ENCODE measurements at places on chromosomes 16 and 17.

DNA sequence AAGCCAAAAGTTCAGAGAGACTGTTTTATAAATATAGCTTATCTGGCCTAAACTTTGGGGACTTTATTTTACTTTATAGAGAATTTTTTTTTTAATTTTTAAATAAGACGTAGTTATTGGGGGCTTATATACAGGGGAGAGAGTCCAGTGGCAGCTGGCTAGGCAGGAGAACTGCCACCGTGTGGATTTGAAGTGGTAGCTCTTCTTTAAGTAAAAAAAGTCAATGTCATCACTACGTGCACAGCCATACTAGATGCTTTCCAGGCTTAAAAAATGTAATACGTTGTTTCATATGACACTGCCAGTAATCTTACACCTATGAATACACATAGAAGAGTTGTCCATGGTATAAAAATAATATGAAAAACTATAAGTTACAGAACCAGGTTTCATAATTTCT lies 31.9 kb upstream of the ANKFY1 start:
- no peak for DNase-seq

DNA sequence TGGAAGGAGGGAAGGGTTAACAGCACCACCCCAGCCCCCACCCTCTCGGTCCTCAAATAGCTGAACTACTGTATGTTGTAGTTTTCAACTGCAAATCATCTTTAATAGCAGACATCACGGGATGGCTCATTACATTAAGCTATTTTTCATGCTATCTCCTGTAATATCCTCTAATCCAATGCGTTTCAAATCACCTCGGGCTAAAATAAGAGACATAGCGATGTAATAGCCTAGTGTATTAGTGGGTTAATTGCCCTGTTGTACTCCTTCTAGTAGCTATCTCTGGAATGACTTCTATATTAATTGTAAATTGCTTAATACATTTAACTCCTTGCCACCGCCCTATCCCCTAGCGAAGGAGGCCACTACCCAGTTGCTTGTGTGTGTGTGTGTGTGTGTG lies 54.3 kb downstream of the MRM1 start:
- no peak for DNase-seq

DNA sequence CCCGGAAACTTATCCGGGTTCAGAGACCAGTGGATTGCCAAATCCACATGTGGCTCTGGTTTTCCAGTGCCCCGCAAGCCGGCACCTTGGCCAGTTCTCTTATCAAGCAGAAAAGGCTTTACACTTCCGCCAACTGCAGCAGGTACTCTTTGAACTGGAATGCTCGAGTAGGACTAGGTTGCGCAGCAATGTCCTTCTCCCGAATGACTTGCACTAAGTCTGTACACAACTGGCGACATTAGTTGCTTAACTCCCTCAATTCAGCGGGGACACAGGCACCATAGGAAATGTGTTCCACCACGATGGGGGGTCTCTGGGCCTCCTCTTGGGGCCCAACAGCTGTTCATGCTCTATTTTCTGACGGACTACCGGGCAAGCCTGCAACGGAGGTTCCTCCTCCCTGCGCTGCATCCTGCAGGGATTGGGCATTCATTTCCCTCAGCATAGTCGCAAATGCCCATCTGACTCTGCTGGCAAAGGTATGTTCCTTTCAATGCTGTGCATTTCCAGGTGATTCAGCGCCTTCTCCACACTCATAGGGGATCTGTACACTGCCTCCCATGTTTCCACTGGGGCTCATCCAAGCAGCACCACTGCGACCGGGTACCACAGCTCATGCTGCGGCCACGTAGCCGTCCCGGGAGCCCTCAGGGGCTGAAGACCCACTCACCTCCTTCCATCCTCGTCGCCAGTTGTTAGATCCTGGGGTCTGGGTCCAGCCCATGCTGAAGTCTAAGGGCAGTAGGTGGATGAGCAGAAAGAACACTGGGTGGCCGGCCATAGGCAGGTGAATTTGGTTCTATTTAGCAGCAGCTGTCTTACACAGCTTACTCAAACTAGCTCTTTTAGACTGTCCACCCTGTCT lies 34.2 kb upstream of the APPBP2 start:
- DNase-seq: no peak

DNA sequence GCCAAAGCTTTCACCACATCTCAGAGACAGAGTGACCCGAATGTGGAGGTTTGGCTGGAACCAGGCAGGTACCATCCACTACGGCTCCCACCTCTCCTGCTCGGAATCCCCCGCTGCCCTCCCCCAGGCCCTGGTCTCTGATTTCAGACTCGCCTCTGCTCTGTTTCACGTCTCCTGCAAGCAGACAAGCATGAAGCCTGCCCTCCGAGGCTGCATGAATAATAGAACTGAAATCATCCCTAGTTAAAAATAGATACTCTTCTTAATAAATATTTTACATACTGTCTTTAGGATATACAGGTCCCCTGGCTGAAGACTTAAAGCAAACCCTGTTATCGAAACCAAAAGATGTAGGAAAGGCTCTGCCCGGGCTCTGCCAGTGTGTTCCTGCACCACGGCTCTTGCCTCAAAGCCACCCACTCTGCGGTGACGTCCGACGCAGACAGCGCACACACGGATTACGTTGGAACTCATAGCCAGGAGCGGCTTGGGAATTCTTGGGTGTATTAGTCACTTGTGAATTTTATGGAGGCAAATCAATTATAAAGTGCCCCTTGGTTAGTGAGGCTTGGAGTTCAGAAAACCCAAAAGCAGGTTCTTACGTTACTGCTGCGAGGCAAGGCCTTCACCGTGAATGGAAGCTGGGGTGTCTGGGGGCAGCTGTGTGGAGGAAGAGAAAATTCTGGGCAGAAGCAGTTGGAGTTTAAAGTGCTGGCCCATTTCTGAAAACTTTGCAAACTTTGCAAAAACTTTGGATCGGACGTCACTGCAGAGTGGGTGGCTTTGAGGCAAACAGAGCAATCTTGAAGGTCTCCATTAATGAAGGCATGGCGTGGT lies 25.6 kb upstream of the NPTX1 start:
- DNase-seq: no peak

DNA sequence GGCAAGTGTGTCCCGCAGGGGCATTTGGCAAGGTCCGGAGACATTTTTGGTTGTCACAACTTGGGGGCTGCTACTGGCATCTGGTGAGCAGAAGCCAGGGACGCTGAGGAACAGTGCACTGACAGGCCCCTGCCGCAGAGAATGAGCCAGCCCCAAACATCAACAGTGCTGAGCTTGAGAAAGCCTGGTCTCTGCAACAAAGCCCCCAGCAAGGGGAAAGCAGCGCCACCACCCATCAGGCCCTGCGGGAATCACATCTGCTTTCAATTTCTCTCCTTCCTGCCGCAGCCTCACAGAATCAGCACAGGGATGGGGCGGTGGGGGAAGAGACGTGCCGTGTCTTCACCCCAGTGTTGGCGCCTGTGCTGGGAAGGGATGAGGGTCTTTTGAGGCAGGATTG lies 14.8 kb upstream of the PRPSAP1 start:
- DNase-seq: no peak

DNA sequence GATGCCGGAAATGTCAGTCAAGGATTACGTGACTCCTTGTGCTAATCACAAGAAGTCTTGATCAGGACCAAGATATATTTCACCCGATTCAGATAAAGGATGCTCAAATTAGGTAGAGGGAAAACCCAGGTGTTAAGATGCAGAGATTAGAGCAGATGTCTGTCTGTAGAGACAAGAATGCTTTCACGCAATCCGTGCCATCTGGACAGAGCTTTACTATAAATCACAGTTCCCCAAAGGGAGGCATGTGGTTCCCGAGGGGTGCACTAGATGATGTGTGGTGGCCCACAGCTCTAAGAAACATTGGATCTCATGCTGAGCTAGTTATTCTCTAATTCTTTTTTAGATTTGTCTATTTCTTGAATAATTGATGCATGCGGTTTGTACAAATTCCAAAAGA lies 9.8 kb upstream of the MAP3K14 start:
- no peak for DNase-seq

DNA sequence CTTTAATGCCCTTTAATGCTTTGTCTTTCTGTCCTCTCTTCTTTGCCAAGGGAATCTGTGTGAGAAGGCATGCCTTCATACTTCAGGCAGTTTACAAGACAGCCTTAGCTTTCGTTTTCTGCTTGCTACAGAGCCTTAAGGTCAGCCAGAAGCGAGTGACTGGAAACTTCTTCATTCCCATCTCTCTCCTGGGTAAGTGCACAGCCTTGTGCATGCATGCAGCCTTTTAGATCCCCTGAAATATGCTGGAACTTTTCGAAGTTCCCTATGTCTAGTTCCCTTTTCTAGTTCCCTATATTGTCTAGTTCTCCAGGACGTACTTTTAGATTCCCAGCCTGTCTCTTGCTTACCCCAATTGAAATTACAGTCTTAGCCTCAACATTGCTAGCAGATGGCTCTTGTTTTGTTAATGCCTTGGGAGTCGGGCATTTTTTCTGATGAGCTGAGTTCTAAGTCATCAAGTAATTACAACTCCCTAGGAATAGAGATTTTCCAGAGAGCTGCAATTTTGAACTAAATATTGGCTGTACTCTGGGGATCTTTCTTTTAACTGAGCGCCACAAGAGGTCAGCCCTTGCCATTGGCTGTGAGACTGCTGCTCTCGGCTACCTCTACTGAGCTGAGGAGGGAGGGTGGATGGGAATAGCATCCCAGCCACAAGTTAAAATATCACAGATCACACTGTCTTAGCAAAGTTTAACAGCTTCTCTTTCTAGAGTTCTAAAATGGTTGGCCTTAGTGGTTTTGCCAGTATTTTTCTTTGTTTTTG lies 22.7 kb upstream of the PPM1D start:
- no peak for DNase-seq

DNA sequence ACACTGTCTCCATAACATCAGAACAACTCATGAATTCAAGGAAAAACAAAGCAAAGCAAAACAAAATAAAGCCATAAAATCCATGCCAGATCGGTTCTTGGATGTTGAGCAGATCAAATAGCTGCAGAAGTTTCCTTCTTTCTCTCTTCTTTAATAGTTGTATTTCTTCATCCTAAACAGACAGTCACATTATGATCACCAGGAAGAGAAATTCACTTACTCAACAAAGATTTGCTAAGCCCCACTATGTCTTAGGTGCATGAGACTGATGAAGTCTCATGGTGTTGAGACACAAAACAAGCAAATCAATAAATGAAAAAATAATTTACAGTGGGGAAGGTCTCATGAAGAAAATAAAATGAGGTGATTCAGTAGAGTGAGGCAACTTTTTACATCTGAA lies 72.8 kb downstream of the WIPI1 start:
- DNase-seq: no peak

Data from nephron progenitor cell (in vitro differentiated cells).